ENCODE measurements at places on chromosomes 5 and 9.

DNA sequence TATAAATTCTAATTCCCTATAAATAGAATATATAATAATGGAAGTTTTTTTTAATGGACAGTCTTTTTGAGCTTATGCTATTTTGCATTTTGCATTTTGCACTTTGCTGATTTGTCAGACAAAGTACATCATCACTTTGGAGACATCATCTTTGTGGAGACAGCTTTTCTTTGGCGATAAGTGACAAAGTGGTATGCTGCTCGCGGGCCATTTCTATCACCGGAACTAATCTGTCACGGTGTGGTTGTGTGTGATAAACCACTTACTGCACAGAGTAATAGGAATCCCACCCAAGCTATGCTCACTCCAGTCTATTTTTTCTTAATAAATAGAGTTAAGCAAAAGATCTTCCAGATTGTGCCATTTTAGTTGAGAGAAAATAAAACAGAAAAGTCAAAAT, 133.1 kb downstream of the MACIR start:
- DNase-seq, result no peak

DNA sequence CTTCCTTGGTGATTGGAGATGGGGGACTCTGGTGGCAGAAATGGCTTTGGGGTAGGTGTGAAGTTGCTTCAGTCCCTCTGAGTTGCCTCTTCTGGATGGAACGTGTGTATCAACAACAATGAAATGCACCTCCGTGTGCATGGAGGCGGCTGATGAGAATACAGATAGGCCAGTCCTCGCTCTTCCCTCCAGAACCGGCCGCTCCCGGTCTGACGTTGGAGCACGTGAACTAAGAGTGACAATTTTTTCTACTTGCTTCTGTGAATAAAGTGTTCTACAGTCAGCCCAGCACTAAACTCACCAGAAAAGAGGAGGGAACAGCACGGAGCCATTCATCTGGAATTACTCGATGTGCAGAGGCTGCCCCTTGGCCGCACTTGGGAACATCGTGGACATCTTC, 90.7 kb downstream of the ANKRD33B start:
- DNase-seq, result no peak

DNA sequence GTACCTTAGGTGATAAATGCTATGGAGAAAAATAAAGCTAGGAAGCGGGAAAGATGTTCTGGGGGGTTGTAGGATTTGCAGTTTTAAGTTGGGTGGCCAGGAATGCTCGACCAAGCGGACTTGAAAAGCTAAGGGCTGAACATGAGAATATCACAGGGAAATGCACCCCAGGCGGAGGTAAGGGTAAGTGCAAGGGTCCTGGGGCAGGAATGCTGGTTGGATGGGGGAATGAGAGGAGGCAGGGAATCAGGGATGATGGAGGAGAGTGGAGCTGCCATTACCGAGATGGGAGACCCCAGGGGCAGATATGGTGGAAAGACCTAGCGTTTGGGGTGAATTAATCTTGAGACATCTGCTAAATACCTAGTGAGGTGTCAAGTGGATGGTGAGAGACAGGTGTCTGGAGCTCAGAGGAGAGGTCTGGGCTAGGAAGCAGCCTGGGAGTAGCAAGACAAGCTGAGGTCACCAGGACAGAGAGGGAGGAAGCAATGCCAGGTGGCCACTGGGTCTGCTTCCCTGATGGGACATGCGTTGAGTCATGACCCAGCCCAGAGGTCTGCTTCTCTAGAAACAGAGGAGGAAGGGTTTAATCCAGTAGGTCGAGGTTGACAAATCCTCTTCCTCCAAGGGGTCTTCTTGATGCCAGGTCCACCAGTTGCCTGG, 77.7 kb upstream of the ASS1 start:
- DNase-seq, result no peak

GRCh38 chr5:8012131-8012977, 143.4 kb downstream of the MTRR start:
- DNase-seq, result no peak

GRCh38 chr9:134712926-134713325, 71.3 kb downstream of the COL5A1 start:
- no peak for DNase-seq

GRCh38 chr9:113376634-113377567, at the start of gene HDHD3:
TSS of gene HDHD3 (minus strand) at chr9:113376986. CDS start at chr9:113374354, 2,632 bp downstream.
- DNase-seq, result peak; percentile 81

DNA sequence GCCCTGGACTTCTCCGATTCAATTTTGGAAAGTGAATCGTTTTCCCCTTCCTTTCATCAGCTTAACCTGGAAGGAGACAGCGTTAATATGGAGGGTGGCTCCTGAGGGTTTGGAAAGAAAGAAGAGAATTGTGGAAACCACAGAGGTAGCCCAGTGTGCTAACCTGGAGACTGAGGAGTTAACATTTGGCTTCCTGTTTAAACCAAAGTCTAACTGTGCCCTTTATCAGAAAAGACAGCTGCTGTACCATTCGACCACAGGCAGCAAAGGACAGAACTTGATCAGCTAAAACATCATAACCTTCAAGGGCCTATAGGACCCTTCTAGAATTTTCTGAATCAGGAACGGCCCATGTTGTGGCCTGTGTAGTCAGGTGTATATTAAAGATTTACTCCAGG, 735 bp downstream of the IDNK start:
- DNase-seq, result no peak

GRCh38 chr5:31890046-31890445, 251.1 kb downstream of the PDZD2 start:
- no peak for DNase-seq

GRCh38 chr9:109450346-109450745, 47.8 kb downstream of the PTPN3 start:
- no peak for DNase-seq

DNA sequence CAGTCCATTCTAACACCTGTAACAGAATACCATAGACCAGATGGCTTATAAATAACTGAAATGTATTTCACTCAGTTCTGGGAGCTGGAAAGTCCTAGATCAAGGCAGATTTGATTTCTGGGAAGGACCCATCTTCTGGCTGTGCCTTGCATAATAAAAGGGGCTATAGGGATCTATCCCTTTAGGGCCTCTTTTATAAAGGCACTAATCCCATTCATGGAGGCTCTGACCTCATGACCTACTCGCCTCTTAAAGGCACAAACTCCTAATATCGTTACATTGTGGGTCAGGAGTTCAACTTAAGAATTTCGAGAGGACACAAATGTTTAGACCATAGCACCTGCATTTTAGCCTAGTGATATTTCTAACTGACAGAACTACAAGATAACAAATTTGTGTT, 619.0 kb downstream of the CDH18 start:
- no peak for DNase-seq

DNA sequence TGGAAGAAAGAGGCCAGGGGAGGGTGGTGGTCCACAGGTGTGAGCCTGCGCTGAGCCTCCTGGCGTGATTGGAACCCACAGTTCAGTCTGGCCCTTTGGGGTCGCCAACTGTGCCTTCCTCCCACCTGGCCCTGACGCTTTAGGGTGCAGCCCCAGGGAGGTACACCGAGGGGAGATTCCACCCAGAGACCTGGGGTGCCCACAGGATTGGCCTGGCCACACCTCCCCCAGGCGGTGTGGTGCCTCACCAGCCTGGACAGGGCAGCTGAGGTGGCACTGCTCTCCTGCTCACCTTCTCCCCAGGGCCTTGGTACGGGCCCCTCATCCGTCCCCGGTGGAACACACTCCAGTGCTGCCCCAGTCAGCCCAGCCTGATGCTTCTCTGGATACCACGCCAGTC, 1.0 kb upstream of the CLIC3 start:
- DNase-seq, result no peak

DNA sequence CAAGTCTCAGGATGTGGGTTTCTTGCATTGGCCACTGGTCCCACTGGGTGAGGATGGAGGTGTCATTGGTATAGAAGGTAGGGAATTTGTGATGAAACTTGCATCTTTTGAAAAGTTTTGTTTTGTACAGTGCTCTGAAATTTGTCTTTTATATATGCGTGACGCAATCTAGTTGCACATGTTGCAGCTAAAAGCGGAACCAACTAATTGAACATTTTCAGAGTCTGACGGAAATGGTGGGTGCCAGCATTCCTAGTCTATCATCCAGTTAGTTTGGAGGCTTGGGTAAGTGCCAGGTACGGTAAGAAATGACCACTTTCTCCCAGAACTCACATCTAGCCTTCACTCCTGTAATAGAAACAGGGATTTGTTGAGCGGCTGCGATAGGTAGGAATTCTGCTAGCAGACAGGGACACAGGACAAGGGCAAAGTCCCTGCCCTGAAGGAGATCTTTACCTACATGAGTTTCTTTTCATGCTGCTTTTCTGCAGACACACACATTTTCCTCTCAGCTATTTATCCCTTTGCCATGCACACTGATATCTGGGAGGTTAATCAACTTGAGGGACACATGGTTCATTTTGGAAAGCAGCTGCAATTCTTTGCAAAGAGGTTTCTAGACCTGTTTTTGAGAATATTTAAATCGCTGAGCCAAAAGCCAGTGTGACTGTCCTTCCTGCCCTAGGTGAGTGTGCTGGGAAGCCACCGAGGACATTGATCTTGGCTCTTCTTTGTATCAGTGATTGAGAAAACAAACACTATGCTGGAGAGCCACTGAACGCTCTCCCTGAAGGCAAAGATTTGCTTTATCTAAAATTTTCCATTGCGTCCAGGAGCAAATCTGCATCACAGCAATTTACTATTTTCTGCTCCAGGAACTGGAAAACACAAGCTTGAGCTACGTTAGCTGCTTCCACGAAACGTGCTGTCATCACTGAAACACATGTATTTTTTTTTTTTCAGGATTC, 89.7 kb downstream of the DAP start:
- DNase-seq, result no peak

- DNase-seq, result no peak
Observed at GRCh38 chr5:99441235-99441634, 512.4 kb upstream of the CHD1 start.

GRCh38 chr5:150636391-150637244, 3.8 kb upstream of the SYNPO start:
- DNase-seq, result no peak

DNA sequence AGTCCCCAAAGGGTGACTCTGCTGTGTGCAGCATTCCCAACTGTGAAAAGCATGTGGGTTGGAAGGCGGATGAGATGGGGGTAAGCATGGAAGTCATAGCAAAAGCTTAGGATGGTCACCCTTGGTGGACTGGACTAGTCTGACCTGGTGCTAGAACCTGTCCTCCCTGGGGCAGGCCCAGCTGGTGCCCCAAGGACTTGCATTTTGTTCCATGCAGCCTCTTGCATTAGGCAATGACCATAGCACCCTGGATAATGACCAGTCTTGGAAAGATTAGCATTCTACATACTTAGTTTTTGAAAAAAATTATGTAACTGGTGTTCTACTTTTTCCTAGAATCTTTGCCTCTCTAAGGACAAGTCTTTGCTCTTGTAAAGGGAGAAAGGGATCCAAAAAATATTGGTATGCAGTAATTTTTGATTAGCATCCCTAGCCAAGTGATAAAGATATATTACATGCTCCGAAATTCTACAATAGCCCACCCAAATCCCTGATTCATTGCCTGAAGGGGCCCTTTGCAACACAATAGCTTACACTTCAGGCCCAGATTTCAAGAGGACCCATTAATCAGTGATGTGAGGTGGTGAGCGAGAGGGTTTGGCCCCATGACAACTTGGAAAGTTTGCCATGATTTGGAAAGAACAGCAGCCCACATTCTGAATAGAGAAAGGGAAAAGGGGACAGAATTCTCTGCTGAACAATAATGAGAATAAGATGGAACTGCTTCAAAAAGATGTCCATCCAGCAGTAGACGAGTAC, 93.3 kb upstream of the CD180 start:
- DNase-seq, result no peak

GRCh38 chr9:131254626-131255025, 21.7 kb downstream of the FAM78A start:
- no peak for DNase-seq

DNA sequence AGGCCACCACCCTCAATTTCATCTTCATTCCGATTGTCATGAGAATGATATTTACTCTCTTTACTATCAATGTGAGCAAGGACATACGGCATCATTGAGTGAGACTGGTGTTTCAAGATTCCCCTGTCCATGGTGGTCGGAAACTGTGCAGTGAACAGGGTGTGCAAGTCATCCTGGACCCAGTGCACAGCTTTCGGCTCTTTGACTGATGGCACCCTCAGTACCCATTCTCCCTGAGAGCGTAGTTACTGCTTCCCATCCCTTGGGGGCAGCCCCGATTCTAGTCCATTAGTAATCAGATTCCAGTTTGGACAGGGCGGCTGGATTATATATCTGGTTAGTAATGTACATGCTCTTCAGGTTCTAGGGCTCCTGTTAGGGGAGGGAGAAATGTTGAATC, 61.7 kb upstream of the SUB1 start:
- no peak for DNase-seq

DNA sequence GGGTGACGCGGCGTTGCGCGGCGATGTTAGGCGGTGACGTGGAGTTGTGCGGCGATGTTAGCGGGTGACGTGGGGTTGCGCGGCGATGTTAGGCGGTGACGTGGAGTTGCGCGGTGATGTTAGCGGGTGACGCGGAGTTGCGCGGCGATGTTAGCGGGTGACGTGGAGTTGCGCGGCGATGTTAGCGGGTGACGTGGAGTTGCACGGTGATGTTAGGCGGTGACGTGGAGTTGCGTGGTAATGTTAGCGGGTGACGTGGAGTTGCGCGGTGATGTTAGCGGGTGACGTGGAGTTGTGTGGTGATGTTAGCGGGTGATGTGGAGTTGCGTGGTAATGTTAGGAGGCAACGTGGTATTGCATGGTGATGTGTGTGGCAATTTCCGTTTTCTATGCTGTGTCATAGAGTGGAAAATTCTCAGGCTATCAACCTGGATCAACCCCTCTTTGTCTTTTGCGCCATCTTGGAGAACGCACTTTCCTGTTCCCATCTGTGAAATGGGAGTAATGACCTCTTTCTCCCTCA, 76.0 kb downstream of the ANKRD33B start:
- DNase-seq, result no peak

GRCh38 chr5:173974688-173975239, 14.2 kb upstream of the C5orf47 start:
- no peak for DNase-seq

- no peak for DNase-seq
Observed at GRCh38 chr5:157993201-157993600, 134.3 kb upstream of the CLINT1 start.

DNA sequence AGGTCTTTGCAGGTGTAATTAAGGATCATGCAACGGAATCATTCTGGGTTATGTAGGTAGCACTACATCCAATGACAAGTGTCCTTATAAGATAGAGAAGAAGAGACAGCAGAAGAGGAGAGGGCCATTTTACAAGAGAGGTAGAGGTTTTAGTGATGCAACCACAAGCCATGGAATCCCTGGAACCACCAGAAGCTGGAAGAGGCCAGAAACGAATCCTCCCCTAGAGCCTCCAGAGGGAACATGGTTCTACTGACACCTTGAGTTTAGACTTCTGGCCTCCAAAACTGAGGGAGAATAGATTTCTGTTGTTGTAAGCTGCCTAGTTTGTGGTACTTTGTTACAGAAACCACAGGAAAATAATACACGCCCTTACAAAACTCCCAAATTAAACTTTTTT, 3.5 kb downstream of the FYB1 start:
- no peak for DNase-seq

GRCh38 chr9:1619915-1620710, 395.0 kb upstream of the SMARCA2 start:
- DNase-seq, result no peak

GRCh38 chr9:121299467-121300282, 31.7 kb downstream of the GSN start:
- DNase-seq, result no peak

- DNase-seq, result no peak
Observed at GRCh38 chr5:157046041-157046440, 12.9 kb downstream of the HAVCR1 start.
